ENCODE measurements at places on chromosomes 7 and 10.

- DNase-seq: no peak
Measured at GRCh38 chr7:85125176-85125575, 61.7 kb downstream of the SEMA3D start.

GRCh38 chr7:14069961-14070360, 80.5 kb upstream of the ETV1 start:
- DNase-seq: no peak

- no peak for DNase-seq
Measured at GRCh38 chr7:11437994-11438393, 394.0 kb downstream of the THSD7A start.

DNA sequence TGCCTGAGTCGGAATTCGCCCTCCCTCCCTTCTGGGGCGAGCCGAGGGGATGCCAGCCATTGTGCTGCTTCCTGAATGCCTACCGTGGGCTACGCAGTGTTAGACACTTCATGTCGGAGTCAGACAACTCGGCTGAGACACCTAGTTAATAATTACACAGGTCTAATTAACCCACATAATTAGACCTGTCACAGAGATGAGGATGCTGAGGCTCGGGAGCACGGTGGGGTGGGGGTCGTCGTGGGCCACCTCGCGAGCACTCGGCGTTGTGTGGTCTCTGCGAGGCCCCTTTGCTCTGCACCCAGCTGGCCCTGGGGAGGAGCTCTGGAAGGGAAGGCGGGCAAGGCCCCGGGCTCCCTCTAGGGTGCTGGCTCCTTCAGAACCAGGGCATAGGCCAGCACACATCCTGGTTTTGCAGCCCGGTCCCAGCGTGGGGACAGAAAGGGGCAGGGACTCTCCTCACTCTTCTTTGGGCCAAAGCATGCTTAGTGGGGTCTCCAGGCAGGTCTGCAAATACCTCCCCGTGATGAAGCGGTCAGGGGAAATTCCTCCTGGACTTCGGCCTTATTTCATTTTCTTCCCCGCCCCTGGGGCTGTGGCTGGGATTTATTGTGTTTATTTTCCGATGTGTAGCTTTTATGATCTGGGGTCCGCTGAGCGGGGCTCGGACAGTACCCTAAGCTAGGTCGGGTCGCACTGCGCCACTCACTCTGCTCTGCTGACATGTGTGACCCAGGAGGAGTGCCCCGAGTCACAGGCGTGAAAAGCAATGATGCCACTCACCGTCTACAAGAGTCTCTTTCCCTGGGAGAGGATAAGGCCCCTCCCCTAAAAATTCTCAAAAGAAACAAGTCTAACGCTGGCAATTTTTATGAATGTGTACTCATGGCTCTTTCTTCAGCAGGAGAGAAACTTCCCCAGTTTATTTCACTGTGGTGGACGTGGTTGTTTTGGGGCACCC, 4.9 kb upstream of the FOXL3 start:
- peak; percentile 30 for DNase-seq

GRCh38 chr10:45514291-45515270, 140.6 kb downstream of the ALOX5 start:
- peak; percentile 52 for DNase-seq

GRCh38 chr10:8498290-8498689, 443.8 kb downstream of the GATA3 start:
- no peak for DNase-seq

Measured in right forelimb (tissue), 1 donor.